ENCODE measurements at places on chromosomes 16 and 17.

DNA sequence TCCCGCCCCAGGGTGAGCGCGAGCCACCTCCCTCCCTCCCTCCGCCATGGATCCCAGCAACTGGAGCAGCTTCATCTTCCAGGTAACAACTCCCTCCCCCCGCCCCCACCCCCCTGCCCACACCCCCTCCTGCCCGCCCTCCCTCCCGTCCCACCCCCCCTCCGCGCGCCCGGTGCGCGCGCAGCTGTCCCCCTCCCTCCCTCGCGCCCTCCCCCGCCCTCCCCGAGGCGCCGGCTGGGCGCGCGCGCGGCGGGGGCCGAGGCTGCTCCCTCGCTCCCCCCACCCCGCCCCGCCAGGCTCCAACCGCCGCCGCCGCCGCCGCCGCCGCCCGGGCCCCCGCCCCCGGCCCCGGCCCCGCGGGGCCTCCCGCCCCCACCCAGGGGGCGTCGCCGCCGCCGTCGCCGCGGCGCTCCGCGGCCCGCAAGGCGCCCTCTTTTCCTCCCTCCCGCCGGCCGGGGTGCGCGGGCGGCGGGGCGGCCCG is at the start of gene MAZ:
TSS of gene MAZ (plus strand) at position 431 of the 481 bp plus-strand sequence. CDS start 173 bp downstream, outside the sequence.
- peak; percentile 92 for DNase-seq

GRCh38 chr17:75130632-75131277 is 787 bp downstream of the NT5C start:
- DNase-seq: peak; percentile 68

DNA sequence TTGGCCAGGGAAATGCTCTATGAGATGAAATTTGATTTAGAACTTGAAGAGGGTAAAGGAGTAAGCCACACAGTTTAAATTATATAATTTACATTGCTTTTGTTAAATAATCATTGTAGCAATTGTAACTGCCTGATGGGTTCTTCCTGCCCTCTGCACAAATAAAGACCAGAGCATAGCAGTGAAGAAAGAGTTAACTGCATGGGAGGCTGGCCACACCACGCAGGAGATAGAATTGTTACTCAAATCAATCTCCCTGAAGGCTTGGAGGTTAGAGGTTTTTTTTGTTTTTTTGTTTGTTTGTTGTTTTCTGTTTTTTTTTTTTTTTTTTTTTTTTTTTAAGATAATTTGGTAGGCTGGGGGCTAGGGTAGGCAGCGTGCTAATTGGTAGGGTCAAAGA is 467.0 kb upstream of the GOT2 start:
- DNase-seq: no peak

GRCh38 chr17:2040942-2041560 is 771 bp upstream of the OVCA2 start:
- peak; percentile 62 for DNase-seq

- no peak for DNase-seq
Measured at GRCh38 chr17:46158323-46159296, 34.6 kb downstream of the KANSL1 start.

DNA sequence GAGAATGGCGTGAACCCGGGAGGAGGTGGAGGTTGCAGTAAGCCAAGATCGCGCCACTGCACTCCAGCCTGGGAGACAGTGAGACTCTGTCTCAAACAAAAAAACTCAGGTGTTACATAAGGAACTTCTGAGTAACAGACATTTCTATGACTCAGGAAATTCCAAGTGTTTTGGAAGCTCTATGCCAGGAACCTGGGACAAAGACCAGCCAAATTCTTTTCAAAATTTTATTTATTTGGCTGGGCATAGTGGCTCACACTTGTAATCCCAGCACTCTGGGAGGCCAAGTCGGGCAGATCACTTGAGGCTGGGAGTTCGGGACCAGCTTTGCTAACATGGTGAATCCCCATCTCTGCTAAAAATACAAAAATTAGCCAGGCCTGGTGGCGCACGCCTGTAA is 5.2 kb upstream of the SH2B1 start:
- DNase-seq: peak; percentile 38

- DNase-seq: no peak
Measured at GRCh38 chr17:30232824-30233427, 2.6 kb downstream of the SLC6A4 start.

- DNase-seq: peak; percentile 81
Measured at GRCh38 chr17:7217113-7217987, 2.3 kb downstream of the DLG4 start.

GRCh38 chr17:68734187-68734900 is 133.2 kb upstream of the FAM20A start:
- DNase-seq: no peak

DNA sequence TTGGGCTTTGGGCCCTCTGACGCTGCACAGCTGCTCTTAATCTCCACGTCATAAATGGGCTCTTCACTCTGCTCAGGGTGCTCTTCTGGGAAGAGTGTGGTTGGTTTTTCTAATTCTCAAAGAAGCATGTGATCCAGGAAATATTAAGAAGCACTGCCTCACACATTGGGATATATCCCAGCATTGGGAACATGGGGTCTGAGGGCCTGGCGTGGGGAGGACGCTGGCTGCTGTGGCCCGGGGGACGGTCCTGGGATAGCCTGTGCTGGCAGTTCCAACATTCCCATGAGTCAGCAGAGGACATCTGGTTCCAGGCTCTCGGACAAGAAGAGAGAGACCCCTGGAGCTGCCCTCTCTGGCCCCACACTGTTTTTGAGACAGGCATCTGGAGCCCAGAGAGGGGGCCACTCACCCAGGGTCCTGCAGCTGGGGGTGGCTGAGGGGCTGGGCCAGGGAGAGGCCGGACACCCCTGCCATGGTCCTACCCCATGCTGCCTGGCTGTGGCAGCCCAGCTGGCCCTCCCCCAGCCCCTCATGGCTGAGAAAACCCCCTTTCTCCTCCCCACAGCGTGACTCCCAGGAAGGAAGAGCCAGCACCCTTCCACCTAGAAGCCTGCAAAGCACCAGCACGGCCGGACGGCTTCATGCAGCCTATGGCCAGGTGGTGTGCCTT is 58.8 kb downstream of the NT5M start:
- DNase-seq: peak; percentile 8

DNA sequence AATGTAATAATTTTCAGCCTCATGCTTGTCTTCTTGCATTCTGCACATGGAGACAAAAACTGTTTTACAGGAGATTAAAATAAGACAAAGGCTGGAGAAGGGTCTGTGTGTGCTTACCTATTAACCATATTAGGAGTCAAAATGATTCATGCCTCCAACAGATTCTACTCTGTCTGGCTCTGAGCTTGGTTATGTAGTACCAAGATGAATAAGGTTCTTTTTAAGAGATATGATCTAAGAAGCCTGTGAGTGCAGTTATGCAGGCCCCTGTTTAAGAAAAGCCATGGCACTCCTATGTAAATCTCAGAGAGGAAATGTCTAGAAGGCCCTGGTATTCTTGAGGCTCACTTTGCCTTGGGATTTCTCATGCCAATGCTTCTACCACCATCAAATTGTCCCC is 486.6 kb upstream of the CDH11 start:
- no peak for DNase-seq

- DNase-seq: peak; percentile 82
Measured at GRCh38 chr16:81723098-81723723, 55.9 kb upstream of the PLCG2 start.

DNA sequence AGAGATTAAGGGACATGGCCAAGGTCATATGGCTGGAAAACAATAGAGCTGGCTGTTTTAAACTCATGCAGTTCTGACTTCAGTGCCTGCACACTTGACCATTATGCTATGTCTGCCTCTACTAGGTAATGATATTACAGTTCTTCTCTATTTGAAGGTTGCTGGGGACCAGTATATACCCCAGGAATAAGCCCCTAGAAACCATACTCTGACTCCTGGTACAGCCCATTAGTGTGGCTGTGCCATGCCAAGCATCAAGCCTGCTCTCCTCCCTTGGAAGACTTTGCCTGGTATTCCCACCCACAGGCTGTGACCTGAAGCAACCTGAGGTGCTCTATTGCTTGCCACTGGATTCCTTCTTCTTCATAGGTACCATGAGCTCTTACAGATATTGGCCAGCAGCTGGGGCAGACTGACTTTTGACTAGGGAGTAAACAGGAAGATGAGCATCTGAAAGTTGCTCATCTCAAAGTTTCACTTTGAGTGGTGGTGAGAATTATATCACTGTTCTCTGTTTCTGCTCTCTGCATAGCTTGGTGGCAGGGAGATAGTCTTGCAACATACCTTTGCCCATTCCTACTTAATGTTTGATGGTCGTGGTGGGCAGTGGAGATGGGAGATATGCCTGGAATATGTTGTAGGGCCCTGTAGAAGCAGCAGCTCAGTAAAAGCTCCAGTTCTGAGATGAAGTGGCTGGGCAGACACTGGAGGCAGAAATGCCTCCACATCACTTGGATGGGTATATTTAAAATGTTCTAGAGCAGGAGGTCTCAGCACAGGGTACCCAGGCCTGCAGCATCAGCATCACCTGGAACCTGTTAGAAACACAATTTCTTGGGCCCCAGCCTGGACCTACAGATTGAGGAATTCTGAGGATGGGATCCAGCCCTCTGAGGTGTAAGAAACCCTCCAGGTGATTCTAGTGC is 274.7 kb downstream of the HS3ST4 start:
- no peak for DNase-seq

DNA sequence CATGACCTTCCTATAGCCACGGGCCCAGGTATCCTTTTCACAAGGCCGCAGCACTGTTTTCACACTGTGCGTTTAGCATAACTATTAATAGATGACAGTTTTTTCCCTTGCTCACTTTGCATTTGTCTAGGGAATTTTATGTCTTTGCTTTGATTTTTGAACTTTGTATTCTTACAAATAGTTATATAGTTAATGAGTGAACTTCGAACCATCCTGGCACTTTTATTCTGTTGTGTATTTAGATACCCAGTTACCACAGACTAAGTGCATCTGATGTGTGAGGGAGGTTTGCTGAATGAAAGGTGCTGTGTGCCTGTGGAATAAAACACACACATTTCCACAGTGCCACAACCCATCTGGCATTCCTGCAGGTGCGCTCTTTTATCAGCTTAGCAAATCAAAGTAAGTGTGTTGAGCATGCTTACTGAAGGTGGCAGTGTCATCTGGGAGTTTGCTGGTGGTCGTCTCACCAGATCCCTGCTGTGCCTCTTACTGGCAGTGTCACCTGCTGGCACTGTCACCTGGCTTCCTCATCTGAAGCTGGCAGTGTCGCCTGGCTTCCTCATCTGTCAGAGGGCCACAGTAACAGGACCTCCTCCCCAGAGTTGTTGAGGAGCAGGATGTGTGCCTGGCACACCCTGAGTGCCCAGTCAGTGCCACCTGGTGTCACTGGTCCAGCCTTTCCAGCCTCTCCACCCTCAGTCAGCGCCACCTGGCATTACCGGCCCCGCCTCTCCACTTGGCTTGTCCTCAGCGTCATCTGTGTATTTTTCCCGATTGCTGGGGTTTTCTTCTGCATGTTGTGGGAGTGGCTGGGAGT is 37.6 kb downstream of the USP10 start:
- DNase-seq: no peak

DNA sequence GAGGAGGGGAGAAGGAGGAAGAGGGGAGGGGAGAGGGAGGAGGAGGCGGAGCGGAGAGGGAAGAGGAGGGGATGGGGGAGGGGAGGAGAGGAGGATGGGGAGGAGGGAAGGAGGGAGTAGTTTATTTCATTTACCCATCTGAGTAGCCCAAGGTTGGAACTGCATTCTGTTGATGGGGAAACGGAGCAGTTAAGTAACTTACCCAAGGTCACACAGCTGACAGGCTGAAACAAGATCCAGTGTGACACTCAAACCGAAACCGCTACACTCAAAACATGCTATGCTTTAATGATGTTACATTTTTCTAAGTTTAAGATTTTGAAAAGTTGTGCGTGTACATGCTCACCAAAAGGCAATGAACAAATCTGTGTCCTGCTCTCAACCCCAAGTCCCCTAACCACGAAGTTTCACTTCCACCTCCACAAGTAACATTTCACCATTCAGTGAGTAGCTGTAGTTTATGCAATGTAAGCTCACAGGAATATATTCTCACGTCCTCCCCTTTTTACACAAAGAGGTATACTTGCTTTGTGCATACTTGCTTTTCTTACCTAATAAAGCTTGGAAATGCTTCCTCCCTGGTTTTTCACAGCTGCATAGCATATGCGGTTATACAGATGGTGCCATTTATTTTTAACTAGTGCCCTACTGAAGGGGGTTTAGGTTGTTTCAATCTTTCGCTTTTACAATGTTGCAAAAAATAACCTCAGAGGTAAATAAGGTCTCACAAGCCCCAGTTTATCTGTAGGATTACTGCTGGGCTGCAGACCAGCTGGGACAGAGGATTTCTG is 275.3 kb downstream of the PARN start:
- DNase-seq: peak; percentile 53

GRCh38 chr16:75996491-75996890 is 270.2 kb upstream of the CPHXL start:
- no peak for DNase-seq

DNA sequence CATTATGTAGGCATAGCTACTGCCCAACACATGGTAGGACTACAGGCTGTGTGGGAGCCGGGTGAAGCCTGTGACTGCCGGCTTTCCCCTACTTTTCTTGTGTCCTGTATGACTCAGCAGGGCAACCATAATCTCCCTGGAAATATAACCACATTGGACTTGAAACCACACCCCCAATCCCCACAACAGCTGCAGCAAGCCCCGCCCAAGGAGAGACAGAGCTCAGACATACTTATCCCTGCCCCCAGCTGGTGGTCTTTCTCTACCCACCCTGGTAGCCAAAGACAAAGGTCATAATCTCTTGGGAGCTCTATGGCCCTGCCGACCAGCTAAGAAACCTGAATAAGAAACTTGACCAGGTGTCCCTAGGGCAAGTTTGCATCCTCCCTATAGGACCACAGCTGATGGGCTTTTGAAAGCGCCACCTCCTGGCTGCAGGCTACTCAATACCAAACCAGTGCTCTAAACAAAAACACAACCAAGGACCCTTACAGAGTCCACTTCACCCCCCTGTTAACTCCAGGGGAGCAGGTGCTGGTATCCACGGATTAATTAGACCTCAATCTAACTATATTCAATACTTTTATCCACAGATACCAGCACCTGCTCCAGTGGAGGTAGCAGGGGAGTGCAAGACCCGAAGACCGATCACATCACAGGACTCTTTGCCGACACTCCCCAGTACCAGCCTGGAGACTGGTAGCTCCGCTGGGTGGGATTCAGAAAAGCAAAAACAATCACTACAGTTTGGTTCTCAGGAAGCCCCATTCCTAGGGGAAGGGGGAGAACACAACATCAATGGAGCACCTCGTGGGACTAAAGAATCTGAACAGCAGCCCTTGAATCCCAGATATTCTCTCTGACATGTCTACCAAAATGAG is 91.2 kb downstream of the IRX5 start:
- DNase-seq: peak; percentile 62

DNA sequence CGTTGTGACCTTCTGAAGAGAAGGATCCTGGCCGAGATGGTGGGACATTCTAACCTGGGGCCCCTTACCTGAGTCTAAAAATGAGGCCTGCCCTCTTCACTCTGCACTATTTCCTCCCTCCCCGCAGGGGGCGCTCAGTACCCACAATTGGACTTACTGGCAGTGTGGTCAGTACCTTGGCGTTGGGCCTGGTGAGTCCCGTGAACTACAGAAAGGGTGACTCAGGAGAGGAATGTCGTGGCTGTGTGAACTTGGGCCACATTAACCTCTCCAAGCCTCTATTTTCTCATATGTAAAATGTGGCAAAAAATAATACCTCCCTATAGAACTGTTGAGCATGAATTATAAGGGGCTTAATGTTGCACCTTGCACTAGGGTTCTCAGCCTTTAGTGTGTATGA is 3.9 kb downstream of the RSAD1 start:
- peak; percentile 98 for DNase-seq
